ENCODE measurements at places on chromosomes 11 and 22. TPM values are rescaled to one million over a fixed set of nuclear protein-coding genes. Genes with fewer than 3 reads are reported as not detected.

The PANX2 gene
- total RNA-seq, result 1.0 TPM

The LDHAL6A gene
- not detected for total RNA-seq

The NAGA gene
- 34.2 TPM for total RNA-seq

The RAG2 gene
- total RNA-seq, result not detected

The MMP27 gene
- not detected for total RNA-seq

The RIC8A gene
- 76.8 TPM for total RNA-seq

The FAM111B gene
- total RNA-seq, result not detected

The DRICH1 gene
- total RNA-seq, result not detected

The YAP1 gene
- 220 TPM for total RNA-seq

The SOX10 gene
- 22.5 TPM for total RNA-seq

The NLRP6 gene
- not detected for total RNA-seq

The CCDC87 gene
- total RNA-seq, result 0.46 TPM

The MYOD1 gene
- total RNA-seq, result not detected

The STK33 gene
- 12.7 TPM for total RNA-seq

Data from esophagus muscularis mucosa (tissue), 4 donors.